ENCODE measurements at places on chromosomes 1 and 21.

DNA sequence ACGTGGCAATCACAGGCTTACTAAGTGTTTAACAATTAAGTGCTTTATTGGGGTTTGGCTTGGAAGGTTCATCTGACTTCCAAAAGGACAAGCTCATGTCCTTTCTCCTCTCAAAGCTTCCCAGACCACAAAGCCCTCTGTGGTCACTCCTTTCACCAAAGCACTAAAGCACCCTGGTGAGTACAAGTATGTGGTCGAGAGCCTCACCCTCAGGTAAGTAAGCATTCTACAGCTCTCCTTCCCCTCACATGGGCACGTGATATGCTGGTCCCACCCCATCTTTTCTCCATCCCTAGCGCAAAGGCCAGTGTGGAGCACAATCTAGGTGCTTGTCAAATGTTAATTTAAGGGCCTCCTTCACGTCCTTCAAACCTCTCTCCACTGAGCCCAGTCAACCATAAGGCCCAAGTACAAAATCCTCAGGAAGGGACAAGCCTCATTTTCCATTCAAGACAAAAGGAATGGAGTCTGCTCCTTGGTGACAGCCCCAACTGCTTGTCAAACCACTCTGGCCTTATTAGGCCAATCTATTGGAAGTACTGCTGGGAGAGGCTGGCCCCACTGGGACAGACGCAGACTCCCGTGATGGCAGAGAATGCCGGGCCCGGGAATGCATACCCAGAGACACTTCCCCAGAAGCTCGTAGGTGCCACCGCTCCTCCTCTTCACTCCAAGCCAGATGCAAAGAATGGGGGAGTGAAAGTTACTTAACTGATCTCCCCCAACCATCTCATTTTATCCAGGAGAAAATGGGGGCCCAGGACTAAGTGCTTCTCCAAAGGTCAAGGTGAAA is 7.8 kb downstream of the STMN1 start:
- DNase-seq = no peak

- no peak for DNase-seq
These were observed 28.7 kb downstream of the ACBD3 start for GRCh38 chr1:226157761-226158316.

GRCh38 chr1:113207019-113207418 is 134.0 kb downstream of the LRIG2 start:
- DNase-seq = no peak

DNA sequence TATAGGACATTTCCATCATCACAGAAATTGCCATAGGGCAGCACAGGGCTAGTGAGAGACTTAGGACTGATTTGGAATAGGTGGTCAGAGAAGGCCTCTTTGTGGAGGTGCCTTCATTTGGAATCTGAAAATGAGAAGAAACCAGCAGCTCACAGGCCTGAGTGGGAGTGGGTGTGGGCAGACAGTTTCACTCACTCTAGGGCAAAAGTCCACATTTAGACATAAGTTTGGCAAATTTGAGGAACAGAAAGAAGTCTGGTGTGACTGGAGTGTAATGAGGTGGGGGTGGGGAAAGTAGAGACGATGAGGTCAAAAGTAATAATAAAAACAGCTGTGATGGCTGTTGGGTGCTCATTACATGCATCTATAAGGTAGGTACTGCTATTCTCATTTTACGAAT is 22.4 kb upstream of the BCAR3 start:
- no peak for DNase-seq

- no peak for DNase-seq
These were observed 171.6 kb downstream of the NTPCR start for GRCh38 chr1:233121947-233122559.

DNA sequence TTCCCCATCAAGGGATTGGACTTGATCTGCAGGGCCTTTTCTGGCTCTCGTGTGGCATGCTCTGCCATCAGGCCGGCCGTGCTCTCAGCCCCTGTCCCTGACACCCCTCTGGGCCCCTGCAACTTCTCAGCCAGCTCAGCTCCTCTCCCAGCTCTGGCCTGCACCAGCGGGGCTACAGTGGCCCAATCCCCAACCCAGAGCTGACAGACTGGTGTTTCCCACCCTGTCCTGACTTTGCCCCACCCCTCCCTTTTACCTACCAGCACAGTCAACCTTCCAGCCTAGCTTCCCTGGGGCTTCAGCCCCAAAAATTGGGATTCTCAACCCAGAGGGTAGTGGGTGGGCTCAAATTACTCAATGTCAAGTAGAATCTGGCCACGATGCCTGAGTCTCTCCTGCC is 149.3 kb downstream of the SYF2 start:
- DNase-seq = no peak

- no peak for DNase-seq
These were observed 85.6 kb upstream of the WNT4 start for GRCh38 chr1:22228505-22228911.

- DNase-seq = peak; percentile 40
These were observed 25.8 kb downstream of the CD247 start for GRCh38 chr1:167492481-167492910.

DNA sequence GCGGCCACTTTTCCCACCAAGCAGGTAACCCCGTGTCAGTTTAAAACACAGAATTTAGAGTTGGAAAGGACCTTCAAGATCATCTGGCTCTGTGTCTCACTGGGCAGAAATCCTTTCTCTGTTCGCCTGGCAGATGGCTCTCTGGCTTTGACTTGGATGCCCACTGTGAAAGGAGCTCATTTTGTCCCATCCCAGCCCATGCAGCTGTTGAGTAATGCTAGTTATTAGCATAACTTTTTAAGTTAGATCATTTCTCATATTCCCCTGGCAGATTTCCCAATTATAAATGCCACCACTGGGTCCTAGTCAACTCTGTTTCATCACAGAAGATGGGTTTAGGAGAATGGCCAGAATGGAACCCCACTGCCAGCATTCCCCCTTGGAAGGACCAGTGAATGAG is 55.9 kb downstream of the SLC35F3 start:
- no peak for DNase-seq

- no peak for DNase-seq
These were observed 75.8 kb downstream of the RHOU start for GRCh38 chr1:228810878-228811711.
